ENCODE measurements at places on chromosomes 11 and 22.

- no peak for DNase-seq
These were observed 13.9 kb downstream of the INSC start for GRCh38 chr11:15128621-15129020.

- no peak for DNase-seq
These were observed 11.9 kb downstream of the GLB1L2 start for GRCh38 chr11:134343646-134344045.

GRCh38 chr11:57239348-57239747 lies 2.3 kb upstream of the APLNR start:
- no peak for DNase-seq

- no peak for DNase-seq
These were observed 3.4 kb upstream of the MCAM start for GRCh38 chr11:119320240-119320775.

DNA sequence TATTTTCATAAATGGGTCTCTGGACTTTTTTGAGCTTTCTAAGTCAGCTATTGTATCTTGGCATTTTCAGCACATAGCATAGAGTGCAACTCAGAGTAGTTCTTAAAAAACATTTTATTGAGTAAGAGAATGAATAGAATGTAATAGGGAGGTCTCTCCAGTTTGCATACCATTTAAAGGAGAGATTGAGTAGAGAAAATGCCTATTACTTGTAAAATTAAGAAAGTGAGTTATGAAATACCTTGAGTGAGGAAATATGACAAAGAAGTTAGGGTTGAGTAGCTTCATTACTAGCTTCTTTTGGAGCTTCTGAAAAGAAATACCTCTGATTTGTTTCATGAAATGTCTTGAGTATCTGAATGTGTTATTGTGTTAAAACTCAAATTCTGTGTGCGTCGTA lies 140.0 kb downstream of the AASDHPPT start:
- DNase-seq: no peak

GRCh38 chr11:85712953-85713352 lies 27.0 kb upstream of the CCDC89 start:
- no peak for DNase-seq

- DNase-seq: no peak
These were observed 42.0 kb upstream of the HORMAD2 start for GRCh38 chr22:30038219-30038618.

- no peak for DNase-seq
These were observed 45.0 kb upstream of the FIBIN start for GRCh38 chr11:26948881-26949280.

GRCh38 chr11:37500425-37500824 lies 902.4 kb upstream of the RAG2 start:
- no peak for DNase-seq

Data from T-helper 9 cell (primary cell).